NCI-H187 treated with DMSO at 0.1 percent for 48 hours (cell line): ENCODE measurements at places on chromosomes 1 and 21.
A peak's percentile ranks its signal among the peaks of the same experiment; 100 is the strongest.

- no peak for DNase-seq
Observed at GRCh38 chr1:17117451-17118265, 1.6 kb downstream of the PADI2 start.

DNA sequence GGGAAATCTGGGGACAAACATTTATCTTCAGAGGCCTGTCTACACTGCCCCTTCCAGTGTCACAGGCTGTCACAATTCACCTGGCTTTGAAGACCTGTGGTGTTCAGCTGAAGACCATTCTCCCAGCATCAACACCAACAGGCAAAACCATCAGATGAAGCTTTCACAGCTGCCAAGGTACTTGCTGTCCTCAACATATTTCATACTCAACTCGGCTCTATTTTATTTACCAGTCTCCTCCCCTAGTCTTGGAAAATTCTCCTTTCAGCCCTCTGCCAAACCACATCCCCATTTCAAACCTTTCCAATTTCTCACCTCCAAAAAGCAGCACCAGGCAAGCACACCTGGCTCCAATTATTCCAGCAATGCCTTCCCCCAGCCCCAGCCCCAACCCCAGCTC is 108.8 kb downstream of the TGFBR3 start:
- no peak for DNase-seq

DNA sequence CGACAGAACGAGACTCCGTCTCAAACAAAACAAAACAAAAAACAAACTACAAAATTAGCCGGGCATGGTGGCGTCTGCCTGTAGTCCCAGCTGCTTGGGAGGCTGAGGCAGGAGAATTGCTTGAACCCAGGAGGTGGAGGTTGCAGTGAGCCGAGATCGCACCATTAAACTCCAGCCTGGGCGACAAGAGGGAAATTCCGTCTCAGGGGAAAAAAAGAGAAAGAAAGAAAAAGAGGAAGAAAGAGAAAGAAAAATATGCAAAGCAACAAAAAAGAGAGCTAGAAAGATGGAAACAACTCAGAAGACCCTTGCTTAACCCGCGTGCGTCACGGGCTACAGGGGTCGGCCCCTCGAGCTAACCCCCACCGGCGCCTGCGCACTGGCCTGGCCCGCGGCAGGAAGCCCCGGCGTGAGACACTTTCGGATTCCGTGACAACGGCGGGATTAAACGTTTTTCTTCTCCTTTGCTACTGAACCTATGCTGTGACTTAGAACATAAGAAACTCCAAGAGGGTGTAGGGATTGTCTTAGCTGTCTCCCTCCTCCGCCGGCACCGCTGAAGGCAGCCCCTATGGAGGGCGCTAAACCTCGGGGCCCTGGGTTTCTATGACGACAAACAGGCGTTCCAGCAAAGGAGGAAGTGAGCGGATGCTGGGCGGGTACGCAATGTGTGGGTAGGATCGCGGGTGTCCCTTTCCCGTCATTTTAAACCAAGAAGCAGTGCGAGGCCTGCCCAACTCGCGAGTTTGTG is at the start of gene AXDND1:
AXDND1 (plus strand) TSS at position 630 of the 751 bp plus-strand sequence. CDS start 539 bp downstream, outside the sequence.
- peak; percentile 36 for DNase-seq

DNA sequence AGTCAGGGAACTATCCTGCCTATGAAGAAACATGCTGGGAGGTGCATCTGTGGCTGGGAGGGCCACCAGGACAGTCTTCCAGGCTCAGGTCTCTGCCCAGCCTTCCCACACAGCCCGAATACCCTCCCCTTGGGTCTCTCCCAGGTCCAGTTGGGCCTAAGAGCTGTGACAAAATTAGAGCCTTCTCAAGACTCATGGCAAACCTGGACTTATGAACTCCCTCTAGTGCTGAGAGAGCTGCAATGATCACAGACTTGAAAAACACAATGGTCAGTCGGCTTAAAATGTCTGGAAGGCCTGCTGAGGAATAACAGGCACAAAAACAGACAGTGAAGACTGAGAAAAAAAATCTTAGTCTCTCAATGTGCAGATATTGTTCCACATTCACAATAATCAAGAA is 325.1 kb downstream of the BRINP2 start:
- no peak for DNase-seq

DNA sequence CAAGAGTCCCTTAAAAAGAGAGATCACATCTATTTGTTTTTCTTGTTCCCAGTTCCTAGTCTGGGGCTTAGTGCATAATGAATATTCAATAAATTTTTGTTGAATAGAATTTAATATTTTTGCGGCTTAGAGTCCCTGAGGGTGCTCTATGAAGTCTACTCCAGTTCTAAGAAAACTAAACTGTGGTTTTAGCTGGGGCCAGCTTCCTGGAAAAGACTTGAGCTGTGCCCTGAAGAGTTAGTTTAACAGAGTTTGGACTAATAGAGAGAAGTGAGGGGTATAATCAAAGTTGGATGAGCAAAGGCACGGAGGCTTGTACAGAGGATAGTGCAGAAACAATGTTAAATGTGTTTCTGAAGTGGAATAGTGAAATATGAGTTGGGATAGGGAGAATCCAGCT is 168.9 kb downstream of the FASLG start:
- DNase-seq = no peak
